ENCODE measurements at places on chromosomes 11 and 22. TPM values are rescaled to one million over a fixed set of nuclear protein-coding genes. Genes with fewer than 3 reads are reported as not detected.

DNA sequence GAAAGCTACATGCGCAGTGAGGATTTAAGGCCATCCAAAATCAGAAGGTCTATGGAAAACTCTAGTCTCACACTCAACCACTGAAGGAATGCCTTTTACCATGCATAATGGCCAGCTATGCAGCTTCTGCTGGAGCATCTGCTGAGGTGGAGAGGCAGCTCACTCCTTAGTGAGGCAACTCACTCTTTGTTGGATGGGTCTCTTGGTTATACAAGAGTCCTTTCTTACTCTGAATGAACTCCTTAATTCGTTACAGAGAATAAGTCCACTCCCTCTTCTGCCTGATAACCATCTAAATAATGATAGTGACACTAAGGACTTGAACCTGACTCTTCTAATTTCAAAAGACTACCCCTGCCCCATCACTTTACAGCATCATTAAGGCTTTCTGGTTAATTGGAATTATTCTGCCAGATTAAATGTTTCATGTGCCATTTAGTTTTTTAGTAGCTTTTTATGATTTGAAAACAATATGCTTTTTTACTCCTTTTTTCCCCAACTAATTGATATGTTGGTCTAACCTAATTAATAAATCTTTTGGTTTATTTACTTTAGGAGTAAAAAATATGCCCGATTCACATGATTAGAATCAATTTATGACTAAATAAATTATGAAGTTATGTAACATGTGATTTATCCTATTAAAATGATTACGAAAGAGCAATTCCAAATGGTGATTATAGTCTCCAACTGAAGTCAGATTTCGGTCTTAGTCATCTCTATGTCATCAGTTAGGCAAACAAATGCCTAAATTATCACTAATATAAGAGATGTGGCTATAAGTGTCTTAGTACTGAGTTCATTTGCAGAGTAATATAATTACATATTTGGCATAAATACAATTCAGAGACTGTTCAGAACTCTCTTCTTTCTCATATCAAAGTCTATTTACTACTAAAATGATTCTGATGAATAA, 286.7 kb upstream of the CCDC90B start:
- no peak for DNase-seq

- DNase-seq: no peak
Observed at GRCh38 chr11:94910270-94910669, 63.1 kb downstream of the CWC15 start.

DNA sequence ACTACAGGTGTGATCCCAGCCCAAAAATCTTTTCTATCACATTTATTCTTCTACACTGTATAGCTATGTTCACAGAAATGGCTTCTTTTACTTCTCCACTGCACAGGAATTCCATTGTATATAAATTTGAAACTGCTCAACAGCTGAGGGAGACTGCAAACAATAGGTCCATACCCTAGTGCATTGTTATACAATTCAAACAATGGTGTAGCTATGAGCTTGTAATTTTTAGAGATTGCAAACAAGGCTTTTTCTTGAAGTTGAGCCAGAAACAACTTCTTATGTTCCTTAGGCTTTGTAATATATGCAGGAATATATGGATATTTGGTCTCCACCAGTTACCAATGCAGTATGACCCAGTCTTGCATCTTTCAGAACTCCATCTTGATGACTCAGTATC, 19.5 kb upstream of the SIK3 start:
- DNase-seq: no peak

DNA sequence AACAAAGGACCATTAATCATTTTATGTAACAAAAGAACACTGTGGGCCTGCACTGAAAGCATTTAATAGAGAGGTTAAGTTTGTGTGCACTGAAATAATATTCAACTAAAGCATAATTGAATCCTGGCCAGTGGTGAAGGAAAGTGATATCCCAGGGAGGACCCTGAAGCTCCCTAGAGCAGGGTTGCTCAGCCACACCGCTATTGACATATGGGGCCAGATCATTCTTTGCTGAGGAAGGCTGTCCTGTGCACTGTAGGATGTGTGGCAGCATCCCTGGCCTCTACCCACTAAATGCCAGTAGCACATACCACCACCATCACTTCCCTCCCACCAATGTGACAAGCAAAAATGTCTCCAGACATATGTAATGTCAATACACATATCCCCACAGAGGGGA, 166.1 kb upstream of the MTNR1B start:
- no peak for DNase-seq

- DNase-seq: no peak
Observed at GRCh38 chr22:32617903-32618302, 143.3 kb downstream of the FBXO7 start.

- DNase-seq: no peak
Observed at GRCh38 chr22:18987765-18988164, 51.7 kb upstream of the PRODH start.

DNA sequence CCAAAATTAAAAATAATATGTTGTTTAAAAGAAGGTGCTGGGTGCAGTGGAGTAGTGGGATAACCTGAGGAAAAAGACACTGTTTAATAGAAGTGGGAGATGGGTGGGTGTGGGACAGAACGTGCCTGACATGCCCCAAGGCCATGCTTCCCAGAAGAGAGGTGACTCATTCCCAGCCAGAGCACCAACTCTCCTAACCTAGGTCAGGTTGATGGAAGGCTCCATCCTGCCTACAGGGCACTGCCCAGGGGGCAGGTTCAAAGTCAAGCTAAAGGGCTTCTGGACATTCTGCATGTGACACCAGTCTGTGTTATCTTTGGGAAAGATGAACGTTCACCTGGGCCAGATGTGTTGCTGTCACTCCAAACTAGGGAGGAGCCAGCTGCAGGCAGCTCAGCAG, 453.1 kb downstream of the SOX6 start:
- no peak for DNase-seq

- no peak for DNase-seq
Observed at GRCh38 chr11:122337241-122337640, 221.2 kb upstream of the BLID start.

DNA sequence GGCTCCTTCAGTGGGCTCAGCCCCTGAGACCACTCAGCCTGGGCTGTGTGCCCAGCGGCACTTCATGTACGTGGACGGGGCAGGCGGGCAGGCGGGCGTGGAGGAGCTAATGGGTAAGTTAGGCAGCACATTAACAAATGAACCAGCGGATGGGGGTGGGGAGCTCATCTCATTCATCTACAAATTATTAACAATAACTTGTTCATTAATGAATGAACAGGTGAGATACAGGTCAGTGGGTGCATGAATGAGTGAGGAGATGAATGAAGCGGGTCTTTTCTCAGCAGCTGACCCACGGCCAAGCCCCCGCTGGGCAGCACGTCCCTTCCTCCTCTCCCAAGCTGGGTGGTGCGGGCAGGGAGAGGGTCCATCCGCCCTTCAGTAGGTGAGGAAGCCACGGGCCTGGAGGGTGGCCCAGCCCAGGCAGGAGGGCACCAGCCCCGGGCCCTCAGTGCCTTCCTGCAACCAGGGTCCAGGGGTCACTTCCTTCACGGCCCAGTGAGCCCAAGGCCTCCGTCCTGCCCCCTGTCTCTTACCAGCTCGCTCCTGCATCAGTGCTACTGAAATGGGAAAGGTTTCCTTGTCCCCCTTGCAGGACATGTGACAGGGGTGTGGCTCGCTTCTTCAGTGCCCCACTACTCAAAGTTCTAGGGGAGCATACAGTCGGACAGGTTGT, 60.5 kb upstream of the KCNQ1OT1 start:
- no peak for DNase-seq

GRCh38 chr22:40023341-40023841, 28.6 kb downstream of the FAM83F start:
- no peak for DNase-seq

DNA sequence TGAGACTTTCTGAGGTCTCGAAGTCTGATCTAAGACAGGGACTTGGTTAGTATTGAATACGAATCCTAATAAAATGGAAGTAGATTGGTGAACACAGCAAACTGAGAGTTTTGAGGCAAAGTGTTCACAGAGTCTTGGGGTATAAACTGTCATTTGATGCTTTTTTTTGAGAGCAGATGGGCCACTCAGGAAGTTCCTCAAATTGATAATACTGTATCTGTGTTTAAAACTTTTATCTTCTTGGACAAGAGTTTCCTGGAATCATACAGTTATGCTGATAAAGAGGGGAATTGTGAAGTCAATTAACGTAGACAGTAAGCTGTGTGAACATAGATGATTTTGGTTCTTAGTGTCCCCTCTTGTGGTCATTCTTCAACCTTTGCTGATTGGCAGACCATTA, 80.0 kb upstream of the CLPB start:
- DNase-seq: no peak

DNA sequence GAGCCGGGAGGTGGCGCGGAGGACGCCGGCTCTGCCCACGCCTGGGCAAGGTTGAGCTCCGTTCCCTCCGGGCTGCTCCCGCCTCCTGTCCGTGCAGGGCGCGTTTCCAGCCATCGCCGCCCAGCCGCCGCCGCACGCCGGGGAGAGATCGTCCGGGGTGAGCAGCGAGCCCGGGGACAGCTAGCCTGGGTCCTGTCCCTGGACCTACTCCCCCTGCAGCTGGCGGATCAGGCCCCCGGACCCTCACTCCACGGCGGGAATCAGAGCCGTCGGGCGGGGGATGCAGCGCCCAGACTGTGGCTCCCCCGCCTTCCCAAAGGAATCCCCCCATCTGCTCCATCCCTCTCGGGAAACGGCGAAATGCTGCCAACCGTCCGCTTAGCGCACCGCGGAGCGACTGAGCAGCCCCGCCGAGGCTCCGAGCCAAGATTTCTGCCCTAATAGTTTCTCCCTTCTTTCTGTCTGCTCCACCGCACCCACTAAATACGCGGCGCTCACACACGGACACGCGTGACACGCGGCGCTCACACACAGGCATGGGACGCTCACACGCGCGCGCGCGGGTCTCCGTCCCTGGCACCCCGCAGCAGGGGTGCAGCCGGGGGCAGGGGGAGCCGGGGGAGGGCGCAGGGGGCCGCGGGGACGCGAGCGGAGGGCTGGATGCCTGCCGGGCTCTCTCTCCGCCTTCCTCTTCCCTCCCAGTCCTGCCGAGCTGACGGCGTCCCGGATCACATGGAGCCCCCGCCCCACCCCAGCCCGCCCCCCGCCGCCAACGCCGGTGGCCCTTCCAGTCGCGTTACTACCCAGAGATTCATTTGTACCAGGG, at the start of gene KCNJ5:
TSS of gene KCNJ5 (plus strand) at position 814 of the 826 bp plus-strand sequence. CDS start 19,918 bp downstream, outside the sequence.
- peak; percentile 55 for DNase-seq

GRCh38 chr11:2515401-2516275, 70.8 kb downstream of the KCNQ1 start:
- DNase-seq: no peak

DNA sequence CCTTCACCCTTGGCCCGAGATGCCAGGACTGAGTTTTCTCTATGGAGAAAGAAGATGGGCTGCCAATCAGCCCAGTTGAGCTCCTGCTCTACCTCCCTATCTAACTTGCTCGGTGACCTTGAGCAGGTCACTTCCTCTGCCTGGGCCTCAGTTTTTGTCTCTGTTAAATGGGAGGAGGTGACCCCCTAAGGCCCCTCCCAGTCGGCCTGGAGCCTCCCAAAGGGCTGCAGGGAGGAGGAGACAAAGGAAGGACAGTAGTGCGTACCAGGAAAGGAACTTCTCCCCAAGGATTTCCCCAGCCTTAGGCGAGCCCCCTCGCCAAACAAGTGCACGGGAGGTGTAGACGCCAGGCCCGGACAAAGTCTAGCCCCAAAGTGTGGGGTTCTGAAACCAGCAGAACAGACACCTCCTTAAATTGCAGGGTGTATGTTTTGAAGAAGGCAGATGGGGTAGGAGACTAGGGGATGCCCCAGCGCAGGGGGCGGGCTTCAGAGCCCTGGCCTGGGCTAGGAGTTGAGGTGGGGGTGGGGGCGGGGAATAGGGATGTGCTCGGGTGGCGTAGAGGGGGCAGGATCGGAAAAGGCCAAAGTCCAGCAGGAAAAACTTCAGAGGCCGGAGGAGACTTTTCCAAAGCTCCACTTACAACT, 1.0 kb downstream of the CBX7 start:
- no peak for DNase-seq

DNA sequence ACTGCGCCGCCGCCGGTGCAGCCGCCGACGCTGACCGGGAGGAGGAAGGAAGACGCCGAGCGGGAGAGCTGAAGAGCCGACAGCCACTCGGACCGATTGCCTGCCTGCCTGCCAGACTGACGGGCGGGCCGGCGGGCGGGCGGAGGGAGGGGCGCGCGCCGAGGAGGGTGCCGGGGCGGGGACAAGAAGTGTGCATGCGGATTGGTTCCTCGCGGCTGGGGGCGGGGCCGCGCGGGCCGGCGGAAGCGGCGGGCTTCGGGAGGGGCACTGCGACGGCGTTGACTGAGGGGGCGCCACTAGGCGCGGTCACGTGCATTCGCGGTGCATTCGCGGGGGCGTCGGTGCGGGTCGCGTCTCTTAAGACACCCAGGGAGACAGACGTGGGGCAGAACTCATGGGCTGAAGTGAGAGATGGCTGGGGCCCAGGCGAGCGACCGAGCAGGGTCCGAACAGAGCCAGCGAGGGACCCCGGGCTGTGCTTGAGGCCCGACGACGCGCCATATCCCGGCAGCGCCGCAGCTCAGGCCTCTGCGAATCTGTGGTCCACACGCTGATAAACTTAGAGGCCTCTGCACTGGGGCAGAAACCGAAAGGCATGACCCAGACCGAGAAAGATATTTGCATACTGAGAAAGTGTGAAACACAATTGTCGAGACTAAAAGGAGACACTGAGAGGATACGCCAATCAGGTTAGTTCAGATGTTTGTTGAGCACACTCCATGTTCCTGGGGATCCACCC, at the start of gene MAPK1:
TSS of gene MAPK1 (minus strand) at position 118 of the 739 bp plus-strand sequence. CDS start 205 bp downstream, outside the sequence.
- DNase-seq: peak; percentile 94

GRCh38 chr11:5928271-5928670, 13.8 kb upstream of the OR56A3 start:
- no peak for DNase-seq

Gene TNNT3
- polyA plus RNA-seq: 8,959 TPM

Gene LRRC4C
- polyA plus RNA-seq: 1.2 TPM

Gene KCNJ4
- polyA plus RNA-seq: 1.6 TPM

Gene PRR14L
- 19.5 TPM for polyA plus RNA-seq

Gene HEPHL1
- polyA plus RNA-seq: not detected

Gene LRRC10B
- polyA plus RNA-seq: not detected

Measured in hindlimb muscle (tissue), 1 donor.